ENCODE measurements at places on chromosomes 3 and 15.
A peak's percentile ranks its signal among the peaks of the same experiment; 100 is the strongest.

DNA sequence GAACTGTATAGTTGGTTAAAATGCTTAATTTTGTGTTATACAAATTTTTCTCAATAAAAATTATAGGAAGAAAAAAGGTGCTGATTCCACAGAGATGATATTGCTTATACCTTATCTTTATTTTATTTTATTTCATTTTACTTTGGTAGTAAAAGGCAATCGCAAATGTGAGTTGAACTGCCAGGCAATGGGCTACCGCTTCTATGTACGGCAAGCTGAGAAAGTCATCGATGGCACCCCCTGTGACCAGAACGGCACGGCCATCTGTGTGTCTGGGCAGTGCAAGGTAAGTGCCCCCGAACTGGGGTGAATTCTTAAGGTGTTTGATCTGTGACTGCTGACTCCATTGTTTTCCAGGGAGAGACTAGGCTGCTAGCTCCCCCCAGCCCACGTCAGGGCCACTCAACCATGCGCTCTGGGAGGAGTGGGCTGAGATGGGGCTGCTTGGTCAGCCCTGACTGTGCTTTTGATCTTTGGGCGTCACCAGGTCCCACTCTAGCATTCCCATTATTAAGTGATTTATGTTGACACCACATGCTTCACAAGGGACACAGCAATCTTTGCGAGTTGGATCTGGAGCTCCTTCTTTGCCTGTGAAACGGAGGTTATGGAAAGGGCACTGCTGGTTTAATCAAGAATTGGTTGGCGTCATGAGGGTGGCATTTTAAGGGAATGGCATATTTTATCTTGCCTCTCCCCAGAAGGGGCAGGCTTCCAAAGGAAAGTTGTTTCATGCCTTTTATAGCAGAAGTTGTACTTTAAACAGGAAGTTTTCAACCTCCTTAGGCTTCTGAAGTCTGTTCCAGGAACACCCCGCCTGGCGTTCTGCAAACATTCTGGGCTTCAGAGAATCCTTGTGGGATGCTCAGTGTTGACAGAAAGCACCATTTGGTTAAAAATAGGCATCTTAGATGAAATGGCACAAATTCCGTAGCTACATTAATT, 296.5 kb downstream of the THSD4 start:
- DNase-seq: no peak

DNA sequence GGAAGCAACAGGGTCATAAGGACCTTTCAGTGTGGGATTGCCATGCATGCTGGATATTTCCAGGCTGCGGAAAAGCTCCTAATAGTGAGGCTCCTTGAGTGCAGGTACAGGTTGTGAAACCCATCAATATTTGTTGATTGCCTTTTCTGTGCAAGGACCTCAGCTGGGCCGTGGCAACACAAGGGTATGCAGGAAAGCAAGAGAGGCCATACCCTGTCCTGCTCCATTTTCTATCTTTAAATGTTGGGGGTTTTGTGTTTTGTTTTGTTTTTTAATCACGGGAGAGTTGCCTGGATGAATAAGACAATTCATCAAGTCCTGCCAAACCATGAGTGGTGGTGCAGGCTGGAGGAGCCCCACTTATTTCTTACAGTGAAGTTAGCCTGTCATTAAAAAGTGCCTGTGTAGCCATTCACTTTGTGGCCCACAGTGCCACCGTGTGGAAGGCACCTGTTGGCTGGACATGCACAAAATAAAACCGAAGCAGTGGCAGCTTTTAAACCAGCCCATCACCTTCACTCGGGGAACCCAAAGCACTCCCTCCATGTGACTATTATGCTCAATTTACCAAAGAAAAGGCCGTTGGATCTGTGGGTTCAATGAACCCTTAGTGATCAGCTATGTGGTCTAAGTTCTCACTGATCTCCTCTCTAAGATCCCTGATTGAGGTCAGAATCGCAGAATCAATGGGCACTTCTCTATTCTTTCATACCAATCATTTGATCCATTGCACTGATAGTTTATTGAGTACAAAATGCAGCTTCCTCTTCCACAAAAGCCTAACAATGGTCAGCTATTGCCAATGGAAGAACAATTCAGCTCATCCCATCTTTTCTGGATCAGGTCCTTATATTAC, 42.2 kb downstream of the CLDN18 start:
- DNase-seq: peak; percentile 47

DNA sequence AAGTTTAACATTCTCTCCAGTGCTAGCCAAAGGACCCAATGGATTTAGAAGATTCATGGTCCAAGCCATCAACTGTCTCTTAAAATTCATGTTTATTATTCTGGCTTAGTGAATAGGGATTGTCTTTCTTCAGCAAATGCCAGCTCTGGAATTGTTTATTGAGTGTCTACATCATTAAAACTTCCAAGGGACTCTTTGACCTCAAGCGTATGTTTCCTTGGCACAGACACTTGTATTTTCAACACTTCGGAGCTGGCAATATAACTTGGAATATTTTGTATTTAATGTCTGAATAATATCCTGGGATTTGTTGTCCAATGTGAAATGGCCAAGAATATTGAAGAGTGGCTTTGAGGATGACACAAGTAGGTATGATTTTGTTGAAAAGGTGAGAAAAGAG, 204.2 kb downstream of the EPHA3 start:
- DNase-seq: no peak

DNA sequence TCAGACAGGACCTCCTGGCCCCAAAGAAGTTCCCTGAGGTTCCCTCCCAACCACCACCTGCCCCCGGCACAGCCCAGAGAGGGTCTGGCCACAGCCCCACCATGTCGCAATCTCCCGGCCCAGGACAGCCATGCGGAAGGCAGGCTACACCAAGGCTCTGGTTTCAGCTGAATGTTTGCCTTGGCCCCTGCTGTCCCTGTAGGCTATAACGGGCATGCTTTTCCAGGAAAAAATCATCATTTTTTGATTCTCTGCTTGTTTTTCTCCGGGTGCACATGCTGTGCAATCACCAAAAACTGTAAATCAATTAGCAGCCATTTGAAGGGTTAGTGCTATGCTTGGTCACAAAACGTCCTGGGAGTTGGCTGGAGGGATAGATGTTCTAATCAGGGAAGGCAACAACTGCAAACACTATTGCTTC, 142.7 kb upstream of the IGF1R start:
- DNase-seq: no peak

GRCh38 chr3:162569314-162569713, 1072.7 kb downstream of the OTOL1 start:
- DNase-seq: peak; percentile 67

DNA sequence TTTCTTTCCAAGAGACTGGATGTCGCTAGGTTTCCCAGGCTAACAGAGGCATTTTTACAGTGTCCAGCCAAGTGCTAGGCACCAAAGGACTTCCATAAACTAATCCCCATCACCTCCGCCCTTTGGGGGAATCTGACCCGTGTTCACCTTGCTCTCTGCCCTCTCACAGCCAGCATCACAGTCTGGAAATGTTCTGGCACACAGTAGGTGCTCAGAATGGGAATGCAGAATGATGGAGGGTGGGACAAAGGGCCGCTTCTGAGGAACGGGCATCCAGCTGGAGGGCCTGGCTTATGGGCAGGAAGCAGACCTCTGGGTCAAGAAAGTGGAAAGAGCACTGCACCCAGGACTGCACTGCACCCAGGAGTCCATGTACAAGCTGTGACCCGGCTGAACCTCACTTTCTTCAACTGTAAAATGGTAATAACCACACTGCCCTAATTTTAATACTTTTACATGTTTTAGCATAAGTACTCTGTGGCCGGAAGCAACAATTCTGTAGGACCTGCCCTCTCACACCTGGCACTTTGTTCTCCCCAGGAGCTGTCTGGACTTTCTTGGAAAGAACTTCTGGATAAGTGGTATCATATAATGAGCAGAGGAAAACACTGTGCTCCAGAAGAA, 901 bp upstream of the NMB start:
- no peak for DNase-seq

- DNase-seq: no peak
These were observed 50.0 kb upstream of the EPHA3 start for GRCh38 chr3:89057398-89057797.

DNA sequence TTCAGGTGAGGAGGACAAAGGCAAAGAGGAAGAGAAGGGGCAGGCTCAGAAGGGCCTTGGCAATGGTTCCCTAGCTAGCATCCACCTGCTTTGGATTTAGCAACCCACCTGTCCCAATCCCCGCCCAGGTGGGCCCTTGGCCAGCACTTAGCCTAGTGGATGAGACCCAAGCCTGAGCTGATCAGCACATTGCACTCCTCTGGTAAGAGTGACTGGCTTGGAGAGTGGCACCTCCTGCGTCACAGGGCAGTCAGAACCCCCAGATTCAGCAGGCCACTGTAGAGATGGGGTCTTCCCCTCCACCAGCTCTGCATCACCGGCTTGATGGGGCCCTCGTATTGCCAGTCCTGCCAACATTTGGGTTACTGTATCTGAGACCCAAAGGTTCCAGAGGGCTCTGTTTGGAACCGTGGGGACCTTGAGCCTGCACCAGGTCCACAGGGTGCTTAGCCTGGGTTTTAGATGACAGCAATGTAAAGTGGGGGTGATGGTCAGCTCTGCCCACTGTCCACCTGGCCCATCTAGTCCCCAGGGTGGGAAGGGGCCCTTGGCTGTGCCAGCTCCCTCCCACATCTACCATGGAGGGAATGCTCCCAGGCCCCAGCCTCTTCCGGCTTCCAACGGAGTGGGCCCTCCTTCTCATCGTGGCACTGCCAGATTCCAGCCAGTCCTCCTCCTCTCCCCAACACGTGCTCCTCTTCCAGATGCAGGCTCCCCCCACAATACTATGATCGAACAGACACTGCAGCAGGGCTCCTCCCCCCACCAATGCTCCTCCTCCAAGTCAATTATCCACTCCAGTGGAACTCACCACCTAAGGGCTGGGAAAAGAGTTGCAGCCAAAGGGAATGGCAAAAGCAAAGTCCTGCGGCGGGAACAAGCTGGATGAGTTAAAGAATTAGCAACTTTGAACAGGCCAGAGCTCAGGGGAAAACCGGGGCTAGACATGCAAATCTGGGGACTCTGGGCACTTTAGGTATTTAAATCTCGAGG, 45.7 kb downstream of the LHFPL4 start:
- no peak for DNase-seq

DNA sequence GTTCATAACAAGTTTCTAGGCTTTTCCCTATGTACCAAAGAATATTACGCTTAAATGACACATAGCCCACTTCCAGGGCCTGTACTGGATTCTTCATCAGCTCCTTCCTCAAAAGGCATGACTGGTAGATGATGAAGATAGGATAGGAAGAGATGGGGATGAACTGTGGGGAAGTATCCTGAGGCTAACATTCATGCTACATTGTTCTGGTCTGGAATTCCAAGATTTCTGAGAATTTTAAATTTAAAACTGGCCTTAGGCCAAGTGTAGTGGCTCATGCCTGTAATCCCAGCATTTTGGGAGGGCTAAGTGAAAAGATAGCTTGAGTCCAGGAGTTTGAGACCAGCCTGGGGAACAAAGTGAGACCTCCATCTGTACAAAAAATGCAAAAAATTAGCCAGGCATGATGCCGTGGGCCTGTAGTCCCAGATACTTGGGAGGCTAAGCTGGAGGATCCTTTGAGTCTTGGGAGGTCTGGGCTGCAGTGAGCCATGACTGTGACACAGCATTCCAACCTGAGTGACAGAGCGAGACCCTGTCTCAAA, 160.1 kb upstream of the PLAAT1 start:
- DNase-seq: no peak

DNA sequence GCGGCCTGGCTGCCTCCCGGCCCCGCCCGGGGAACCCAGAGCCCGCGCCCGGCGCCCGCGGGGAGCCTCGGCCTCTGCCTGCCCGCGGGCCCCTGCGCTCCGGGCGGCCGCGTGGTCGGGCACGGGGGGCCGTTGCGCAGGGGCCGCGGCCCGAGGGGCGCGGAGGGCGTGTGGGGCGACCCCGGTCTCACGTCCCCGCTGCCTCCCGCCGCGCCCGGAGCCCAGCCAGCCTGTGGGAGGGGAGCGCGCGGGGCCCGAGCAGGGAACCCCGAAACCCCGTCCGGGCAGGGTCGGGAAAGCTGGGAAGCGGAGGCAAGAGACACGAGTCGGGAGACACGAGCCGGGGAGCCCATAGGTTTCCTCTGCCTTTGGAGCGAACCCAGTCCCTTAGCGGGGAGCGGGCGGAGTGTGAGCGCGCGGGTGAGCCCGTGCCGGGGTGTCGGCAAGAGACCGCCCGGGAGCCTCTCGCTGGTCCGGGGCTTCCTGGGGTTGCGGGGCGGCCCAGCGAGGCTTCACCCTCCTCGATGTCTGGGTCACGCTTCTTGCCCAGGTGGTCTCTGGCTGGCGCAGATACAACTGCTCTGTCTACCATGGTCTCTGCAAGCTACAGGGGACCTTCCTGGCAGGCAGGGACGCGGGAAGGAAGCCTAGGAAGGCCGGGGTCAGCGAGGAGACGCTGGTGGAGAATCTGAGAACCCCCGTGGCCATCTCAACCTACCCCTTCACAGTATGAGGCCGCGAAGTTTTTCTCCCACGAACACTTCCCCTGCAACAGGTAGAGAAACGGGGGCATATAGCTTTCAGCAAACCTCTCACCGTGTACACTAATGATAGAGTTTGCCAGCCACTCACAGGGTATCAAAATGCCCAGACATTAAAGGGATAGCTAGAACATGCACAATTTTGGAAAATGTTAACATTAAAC, 586 bp downstream of the LRRK1 start:
- peak; percentile 35 for DNase-seq

DNA sequence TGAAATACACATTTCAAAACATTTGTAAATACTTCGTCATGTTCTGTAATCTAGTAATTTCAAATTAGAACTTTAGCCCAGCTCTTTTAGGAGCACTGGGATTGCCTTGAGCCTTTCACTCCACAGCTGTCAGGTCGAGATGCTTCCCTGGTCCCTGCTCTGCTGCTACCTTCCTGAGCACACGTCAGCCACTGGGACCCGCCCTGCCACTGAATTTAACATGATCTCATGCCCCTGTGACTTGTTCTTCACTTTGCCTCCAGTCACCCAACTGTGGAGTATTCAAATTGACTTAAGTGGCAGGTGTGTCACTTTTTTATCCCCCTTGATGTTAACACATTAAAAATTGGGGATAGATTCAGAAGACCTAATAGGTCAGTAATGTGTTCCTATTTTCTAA, 3.3 kb downstream of the ARRDC4 start:
- peak; percentile 6 for DNase-seq
